ENCODE measurements at places on chromosomes 5 and 9. TPM values are rescaled to one million over a fixed set of nuclear protein-coding genes. Genes with fewer than 3 reads are reported as not detected.

- H3K4me3 ChIP-seq, result peak overlapping the region; percentile 90
- no peak for DNase-seq
- H3K27me3 ChIP-seq, result no peaks in the 10 kb centered on the region
These were observed 969 bp downstream of the CLK4 start for GRCh38 chr5:178625679-178626483.

DNA sequence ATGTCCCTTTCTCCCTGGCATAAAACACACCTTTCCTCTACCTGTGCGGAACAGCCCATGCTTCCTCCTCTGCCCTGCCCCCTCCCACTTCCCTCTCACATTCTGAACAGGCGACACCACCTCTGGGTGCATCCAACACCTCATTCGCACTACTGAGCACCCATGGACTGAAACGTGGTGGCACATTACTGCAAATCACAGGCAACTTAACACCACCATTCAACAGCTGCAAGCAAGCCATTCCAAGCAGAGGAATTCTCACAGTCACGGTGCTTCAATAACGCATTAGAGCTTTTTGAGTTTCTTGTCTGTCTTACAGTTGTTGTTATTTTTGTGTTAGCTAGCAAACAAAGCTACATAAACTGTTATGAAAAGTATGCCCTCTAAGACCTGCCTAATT is 298.2 kb upstream of the TAS2R1 start:
- no peak for DNase-seq
- no peaks in the 10 kb centered on the region for H3K4me1 ChIP-seq
- H3K27me3 ChIP-seq, result no peaks in the 10 kb centered on the region
- H3K36me3 ChIP-seq, result no peaks in the 10 kb centered on the region
- no peak overlapping the region for H3K4me3 ChIP-seq
- H3K27ac ChIP-seq, result no peak overlapping the region

The PCDHGB2 gene
- 0.11 TPM for total RNA-seq

- H3K4me1 ChIP-seq, result peaks cover 86% of the 10 kb centered on the region
- peak overlapping the region; percentile 62 for H3K27ac ChIP-seq
- no peak for DNase-seq
- no peak overlapping the region for H3K4me3 ChIP-seq
These were observed 12.7 kb downstream of the MATR3 start for GRCh38 chr5:139306197-139306596.

DNA sequence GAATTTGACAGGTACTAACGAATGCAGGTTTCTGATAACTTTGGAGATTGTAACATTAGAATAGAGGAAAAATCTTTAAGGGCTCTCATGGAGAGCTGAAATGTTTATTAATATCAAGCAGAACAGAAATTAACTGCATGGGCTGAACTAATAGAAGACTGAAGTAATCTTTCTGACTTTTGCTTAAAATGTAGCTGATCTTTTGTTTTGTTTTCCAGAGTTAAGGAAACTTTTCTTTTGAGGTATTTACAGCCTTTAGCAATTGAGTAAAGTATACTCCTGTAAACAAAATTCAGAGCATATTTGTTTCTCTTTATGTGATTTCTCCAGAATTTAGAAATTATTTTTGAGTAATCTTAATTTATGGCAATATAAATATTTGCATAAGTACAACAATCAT is 43.9 kb downstream of the SHC3 start:
- H3K4me3 ChIP-seq, result no peak overlapping the region
- DNase-seq, result no peak
- H3K36me3 ChIP-seq, result no peaks in the 10 kb centered on the region
- no peak overlapping the region for H3K27ac ChIP-seq
- H3K27me3 ChIP-seq, result peaks cover 22% of the 10 kb centered on the region
- H3K4me1 ChIP-seq, result peaks cover 6% of the 10 kb centered on the region

GRCh38 chr5:124071039-124071438 is 559.1 kb downstream of the CSNK1G3 start:
- H3K36me3 ChIP-seq, result no peaks in the 10 kb centered on the region
- no peak for DNase-seq
- no peaks in the 10 kb centered on the region for H3K4me1 ChIP-seq
- H3K4me3 ChIP-seq, result no peak overlapping the region

DNA sequence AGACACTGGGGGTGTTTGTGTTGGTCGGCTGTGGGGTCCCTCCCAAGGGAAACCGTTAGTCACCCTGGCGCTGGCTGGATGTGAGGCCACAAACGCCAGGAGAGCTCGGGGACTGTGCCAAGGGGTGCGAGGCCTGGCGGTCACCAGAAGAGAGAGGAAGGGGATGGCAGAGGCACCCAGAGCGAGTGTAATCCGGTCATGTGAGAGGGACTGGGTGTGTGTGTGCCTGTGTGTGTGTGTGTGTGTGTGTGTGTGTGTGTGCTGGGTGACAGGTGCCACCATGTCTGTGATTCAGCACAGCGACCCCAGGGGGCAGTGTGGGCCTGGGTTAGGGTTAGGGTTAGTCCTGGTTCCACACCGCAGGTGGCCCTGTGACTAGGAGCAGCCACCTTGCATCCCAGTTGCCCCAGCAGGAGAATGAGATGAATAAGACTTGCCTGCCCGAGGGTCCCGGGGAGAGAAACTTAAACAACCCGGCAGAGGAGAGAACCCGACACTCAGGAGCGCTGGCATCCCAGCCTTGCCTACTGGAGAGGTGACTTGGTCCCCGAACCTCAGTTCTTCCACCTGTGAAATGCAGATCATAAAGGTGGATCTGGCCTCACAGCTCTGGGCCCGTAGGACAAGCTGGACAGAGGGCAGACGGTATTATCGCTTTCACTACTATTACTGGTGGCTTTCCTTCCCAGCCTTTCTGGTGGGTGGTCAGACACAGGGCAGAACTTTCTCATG is 1.4 kb upstream of the ADAMTSL2 start:
- DNase-seq, result peak; percentile 87
- H3K4me1 ChIP-seq, result peaks cover 12% of the 10 kb centered on the region
- no peaks in the 10 kb centered on the region for H3K36me3 ChIP-seq
- H3K27me3 ChIP-seq, result peaks cover 5% of the 10 kb centered on the region
- no peak overlapping the region for H3K27ac ChIP-seq
- H3K4me3 ChIP-seq, result no peak overlapping the region

All from activated CD8-positive, alpha-beta T cell treated with anti-CD3 and anti-CD28 coated beads for 36 hours (primary cell).